Body of pancreas (tissue), 4 donors: ENCODE measurements at places on chromosomes 6 and 20.

DNA sequence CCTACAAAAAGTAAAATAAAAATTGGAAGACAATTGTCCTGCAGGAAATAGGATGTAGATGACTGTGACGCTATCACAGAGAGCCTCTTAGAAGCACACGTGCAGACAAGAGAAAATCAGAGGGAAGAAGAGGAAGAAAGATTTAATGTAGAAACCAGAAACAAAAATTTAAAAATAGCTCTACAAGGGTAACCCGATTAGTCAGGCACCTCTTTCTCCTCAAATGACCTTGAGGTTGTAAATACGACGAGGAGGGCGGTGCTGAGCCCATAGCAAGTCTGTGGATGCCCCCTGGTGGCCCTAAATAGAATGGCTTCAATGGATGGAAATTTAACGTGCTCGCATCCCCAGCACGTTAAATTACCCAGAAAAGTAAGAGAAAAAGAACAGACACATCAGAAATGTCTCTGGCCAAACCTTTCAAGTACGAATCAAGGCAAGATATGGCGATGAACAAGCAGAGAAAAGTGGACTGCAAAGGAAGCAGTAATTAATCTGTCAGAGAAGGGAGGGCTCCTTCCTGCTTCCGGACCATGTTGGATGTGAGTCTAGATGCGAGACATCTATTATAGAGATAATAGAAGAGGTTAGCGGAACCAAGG, 4.2 kb upstream of the PRPH2 start:
- peak; percentile 89 for DNase-seq

DNA sequence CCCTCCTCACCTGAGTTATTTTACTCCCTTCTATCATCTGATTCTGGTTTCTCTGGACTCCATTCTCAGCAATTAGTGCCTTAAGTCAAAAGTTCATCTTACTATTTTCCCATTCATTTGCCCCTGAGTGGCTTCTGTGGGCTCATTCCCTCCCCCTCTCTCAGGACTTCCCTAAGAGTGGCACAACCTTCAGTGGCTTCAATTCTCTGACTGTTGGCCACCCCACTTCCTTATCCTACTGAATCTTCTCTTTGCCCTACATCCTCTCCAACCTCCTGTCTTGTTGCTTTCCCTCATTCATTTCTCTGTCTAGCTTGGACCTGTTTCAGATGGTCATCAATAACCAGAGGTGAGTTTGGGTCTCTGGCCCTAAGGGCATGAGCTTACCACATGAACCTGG, 61.1 kb upstream of the GLP1R start:
- DNase-seq = no peak

DNA sequence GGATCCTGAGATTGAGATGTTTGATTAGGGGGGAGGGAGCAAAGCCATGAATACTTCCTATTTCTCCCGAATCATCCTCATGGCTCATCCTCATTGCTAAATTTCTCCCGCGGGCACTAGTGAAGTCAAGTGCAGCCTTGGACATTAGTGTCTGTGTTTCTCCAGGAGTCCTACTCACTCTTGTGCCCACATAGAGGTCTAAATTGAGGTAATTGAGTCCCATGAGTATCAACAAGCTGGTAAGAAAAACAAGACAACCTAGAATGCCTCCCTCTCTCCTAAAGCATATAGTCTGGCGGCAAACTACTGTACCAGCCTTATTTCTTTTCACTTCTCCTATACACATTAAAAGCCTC, 420 bp downstream of the CENPQ start:
- DNase-seq = no peak

GRCh38 chr20:53872561-53873229, 197.7 kb downstream of the BCAS1 start:
- DNase-seq = no peak

DNA sequence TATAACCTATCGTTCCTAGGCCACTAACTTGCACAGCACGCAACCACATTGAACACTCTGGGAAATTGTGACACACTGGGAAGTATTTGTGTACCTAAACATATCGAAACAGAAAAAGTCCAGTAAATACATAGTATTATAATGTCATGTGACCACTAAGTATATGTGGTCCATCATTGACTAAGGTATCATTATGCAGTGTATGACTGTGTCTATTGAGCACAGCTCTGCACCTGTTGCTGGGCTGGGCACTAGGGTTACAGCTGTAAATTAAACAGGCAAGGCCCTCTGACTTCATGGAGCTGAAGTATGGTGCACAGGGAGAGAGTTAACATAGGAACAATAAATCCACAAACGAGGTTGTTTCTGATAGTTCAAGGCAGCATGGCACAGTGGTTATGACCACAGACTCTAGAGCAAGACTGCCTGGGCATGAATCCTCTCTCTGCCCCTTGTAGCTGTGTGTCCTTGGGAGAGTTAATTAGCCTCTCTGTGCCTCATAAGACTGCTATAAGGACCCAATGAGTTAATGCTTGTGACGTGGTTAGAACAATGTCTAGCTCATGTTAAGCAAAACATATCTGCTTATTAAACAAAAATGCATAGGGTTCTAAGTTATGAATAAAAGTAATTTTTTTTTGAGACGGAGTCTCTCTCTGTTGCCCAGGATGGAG, 10.6 kb downstream of the BCAS1 start:
- DNase-seq = no peak

DNA sequence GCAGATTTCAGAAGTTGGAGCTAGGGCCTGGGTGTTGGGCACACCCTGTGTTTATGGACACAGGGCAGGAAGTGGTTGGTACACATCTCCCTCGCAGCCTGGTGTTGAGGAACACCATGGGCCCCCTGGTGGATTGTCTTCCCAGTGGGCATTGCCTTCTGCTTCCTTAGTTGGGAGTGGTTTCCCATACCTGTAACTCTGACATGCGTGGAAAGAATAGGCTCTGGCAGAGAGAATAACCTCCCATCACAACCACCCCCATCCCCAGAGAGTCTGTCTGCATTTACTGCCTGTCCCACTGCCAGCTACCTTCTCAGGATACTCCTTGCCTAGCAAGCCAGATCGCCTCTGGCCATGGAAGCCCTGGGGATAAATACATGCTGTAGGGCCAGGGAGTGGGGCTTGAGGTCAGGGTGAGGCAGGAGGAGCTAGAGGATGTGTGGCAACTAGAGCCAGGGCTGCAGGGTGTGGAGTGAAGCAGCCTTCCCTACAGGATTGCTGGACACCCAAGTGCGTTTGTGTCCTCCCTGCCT, 14.7 kb downstream of the LRRC73 start:
- no peak for DNase-seq

- DNase-seq = peak; percentile 4
These were observed 29.6 kb downstream of the NTSR1 start for GRCh38 chr20:62738025-62738881.

- no peak for DNase-seq
These were observed 7.3 kb downstream of the EDN1 start for GRCh38 chr6:12297363-12298016.

DNA sequence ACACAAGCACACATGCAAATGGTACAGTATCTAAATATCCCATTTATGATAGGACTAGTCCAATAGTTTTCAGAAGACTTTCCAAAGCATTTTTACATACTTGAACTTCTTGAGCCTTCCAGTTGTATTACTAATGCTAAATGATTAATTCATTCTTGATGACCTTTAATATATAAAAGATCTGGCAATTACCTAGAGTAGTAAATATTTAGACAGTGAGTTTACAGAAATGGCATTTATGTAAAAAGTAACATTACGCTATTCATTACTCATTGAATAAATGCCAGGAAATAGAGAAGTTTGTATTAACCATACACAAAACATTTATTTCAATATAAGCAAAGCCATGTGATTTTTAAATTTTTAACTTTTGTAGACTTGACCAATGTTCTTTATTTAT, 158.8 kb downstream of the DST start:
- DNase-seq = no peak

DNA sequence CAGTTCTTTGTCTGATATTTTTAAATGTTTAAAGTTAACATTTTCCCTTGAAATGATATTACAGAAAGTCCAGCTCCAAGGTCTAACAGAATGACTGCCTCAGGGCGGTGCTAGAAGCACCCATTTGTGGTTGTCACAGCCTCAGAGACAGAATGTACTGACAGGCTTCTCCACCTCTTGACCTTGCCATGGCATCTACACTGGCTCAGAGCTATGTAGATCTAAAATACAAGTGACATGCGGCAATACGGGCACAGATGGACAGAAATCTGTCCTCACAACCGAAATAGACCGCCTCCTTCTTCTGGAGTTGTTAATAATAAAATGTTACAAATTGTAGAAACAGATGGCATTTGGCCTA, 167.2 kb upstream of the THEMIS start:
- no peak for DNase-seq

DNA sequence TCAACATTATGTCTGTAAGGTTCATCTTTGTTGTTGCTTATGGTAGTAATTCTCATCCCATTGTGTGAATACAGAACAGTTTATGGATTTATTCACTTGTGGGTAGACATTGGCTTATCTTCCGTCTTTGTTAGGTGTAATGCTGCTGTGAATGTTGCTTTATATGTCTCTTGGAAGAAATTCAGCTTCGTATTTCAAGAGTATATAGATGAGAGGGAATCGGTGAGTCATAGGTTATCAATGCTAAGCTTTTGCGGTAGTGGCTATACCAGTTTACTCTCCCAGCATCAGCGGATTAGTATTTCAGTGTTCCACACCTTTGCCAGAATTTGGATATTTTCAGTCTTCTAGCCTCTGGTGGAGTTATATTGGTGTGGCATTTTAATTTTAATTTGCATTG, 77.8 kb downstream of the ZFAND3 start:
- DNase-seq = no peak

GRCh38 chr20:25624500-25624939, 706 bp upstream of the NANP start:
- DNase-seq = no peak

GRCh38 chr6:45970326-45970725, 45.3 kb downstream of the CLIC5 start:
- DNase-seq = no peak
